ENCODE measurements at places on chromosomes 2 and 18.

GRCh38 chr18:41206341-41206830 lies 748.6 kb upstream of the PIK3C3 start:
- DNase-seq, result no peak

DNA sequence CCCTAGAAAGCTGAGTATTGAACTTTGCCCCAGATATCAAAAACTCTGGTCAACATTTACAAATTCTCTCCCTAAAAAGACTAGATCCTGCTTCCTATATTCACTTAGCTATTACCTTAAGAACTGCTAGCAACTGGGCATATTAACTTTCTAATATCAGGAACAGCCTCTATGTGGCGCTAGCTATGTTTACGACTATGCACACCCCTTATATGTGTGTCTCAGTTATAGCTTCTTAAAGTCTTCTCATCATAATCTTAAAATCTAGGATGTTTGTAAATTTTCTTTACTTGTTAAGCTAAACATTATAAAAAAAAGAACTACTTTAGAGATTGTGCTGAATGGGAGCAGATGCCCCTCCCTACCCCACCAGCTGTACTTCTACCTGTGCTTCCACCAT lies 1.7 kb upstream of the STAMBP start:
- DNase-seq, result no peak

GRCh38 chr18:3709205-3709604 lies 259.2 kb downstream of the TGIF1 start:
- DNase-seq, result no peak

DNA sequence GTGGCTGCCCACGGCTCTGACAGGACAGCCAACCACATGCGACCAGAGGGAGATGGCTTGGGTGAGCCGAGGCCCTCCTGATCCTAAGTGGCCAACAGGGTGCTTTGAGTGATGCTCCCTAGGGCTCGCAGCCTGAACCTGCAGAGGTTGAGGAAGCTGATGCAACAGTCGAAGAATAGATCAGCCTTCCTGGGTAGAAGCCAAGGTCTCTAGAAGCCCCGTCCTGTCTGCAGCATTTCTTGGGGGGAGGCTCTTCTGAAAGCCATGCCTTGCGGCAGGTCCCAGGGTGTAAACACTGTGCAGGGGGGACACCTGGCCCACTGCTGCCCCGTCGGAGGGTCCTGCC lies 136.4 kb downstream of the HDAC4 start:
- DNase-seq, result no peak

GRCh38 chr2:79530443-79530842 lies 17.6 kb downstream of the CTNNA2 start:
- DNase-seq, result peak; percentile 31

DNA sequence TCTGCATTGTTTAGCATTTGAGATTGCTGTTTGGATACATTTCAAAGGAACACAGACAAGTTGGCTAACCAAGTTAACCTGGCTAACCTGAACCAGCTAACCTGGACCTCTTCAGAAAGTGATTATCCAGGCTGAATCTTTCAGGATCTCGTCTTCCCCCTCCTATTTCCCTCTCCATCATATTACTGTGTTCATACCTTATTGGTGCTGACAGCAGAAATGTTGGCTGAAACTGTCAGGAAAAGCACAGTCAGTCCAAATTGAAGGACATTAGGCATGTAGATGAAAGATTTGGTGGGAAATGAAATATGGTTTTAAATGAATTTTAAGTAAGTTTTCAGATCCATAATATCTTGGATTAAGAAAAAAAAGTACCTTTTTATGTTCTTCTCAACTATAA lies 92.5 kb upstream of the NEUROD1 start:
- DNase-seq, result no peak

DNA sequence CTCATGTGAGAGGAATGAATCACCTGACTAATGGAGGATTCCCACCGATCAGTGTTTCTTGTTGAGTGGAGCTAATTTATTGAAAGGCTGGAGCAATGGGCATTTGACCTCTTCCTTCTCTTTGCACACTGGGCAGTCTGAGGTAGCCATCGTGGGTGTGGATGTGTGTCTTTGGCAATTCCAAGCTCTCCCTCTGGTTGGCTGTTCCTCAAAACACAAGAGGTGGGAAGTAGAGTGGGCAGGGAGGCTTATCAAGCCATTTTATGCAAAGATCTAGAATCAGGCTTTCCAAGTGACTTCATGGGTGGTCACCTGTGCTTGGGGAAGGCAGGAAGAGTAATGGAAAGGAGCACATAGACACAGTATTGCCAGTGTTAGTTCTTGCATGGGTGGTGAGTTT lies 154.8 kb downstream of the INSIG2 start:
- no peak for DNase-seq

- DNase-seq, result no peak
Measured at GRCh38 chr2:155975734-155976133, 356.8 kb downstream of the NR4A2 start.

DNA sequence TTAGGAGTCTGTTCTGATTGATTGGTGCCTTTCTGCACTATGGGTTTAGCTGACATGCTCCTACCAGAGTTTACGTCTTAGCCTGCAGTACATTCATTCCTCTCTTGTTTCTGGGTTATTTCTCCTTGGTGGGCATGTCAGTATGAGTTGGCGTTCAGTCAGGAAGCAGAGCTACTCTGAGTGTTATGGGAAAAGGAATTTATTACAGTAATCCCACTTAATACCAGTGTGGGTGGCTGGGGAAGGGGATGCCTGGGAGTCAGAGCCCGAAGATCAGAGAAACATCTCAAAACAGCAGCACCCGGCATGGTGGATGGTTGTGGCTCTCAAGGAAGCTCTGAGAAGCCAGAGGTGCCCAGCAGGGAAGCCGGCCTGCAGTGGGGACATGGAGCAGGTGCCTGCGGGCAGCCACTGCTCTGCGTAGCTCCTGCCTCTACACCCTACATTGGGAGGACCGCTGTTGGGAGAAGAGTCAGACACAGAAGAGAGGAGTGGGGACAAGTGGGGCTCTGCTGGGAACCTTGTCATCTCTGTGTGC lies 48.9 kb downstream of the RAB31 start:
- DNase-seq, result no peak

DNA sequence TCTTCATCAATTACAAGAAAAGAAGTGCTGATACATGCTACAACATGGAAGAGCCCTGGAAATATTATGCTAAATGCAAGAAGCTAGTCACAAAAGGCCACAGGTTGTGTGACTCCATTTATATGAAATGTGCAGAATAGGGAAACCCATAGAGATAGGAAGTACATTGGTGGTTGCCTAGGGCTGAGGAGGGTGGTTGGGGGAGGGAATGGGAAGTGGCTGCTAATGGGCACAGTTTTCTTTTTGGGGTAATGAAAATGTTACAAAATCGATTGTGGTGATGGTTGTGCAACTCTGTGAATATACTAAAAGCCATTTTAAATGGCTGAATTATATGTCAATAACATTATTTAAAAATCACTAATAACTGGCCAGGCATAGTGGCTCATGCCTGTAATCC lies 24.3 kb upstream of the RESP18 start:
- no peak for DNase-seq

DNA sequence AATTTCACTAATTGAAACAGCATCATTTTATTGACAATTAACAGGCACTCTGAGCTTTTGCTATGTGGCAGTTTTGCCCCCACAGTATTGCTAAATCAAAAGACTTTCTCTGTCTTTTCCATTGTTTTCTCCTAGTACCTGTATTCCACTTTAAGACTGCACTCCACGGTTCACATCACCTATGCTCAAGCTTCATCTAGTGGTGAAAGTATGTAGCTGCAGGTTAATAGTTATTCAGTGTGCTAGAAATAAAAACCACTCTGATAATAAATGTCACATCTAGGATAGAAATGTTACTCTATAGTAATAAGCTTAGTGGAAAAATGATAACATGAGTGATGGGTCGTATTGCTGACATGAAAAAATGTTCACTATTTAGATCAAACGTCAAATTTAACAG lies 24.6 kb downstream of the ARL6IP6 start:
- DNase-seq, result no peak

DNA sequence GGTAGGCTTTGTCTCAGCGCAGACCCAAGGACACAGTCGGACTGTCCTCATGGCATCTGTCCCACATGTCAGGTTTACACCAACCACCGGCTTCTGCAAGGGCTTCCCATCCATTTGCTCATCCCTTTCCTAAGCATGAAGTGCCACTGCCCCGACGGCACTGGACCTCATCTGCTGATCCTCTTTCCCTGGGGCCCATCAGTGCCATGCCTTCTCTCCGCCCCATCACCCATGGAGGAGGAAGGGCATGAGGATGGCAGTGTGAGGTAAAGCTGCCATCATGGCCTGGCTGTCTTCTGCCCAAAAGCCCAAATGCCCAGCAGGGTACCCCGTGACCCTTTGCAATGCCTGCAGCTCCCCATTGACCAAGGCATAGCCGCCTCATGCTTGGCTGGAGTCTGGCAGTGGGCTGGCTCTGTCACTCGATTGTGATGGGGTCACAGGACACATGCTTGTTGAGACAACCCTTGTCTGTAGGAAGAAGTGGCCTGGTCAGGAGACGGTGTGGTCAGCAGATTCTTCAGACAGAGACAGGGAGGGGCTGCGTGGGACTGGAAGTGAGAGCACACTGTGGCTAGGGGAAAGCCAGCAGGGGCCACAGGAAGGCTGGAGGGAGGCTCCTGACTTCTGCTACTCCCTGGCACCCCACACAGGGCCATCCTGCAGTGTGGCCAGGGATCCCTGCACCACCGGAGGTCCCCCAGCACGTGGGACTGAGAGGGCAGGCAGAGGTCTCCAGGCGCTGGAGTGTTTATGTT lies 493.7 kb upstream of the HS6ST1 start:
- DNase-seq, result no peak

DNA sequence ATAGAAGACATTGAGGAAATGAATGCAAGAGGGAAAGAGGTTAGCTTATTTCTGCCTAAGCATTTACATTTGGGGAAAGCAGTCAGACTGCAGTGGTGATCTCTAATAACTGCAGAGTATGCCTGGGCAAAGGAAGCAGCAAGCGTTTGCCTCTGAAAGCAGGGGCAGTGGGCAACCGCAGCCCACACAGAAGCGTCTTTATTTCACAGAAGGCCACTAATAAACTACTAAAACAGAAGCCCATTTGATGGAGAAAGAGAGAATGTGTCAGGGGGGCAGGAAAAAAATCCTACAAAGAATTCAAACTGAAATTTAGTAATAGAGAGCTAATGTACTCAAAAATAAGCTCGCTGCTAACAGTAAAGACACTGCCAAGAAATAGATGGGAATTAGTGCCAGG lies 53.1 kb downstream of the LRRTM4 start:
- no peak for DNase-seq

DNA sequence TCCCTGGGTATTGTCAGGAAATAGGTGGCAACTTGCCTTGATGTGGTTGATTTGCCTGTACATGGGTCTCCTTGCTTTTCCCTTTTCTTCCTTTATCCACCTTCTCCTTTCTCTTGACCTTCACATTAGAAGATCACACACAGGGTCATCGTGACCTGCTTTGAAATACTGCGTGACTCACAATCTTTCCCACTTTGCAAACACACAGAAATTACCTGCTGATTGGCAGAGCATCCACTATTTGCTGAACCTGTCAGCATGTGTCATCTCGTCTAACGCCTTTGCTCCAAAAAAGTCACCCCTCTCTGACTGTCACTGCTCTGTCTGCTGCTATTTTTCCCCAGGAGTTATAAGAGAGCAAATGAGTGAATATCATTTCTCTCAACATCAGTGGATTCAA lies 60.8 kb downstream of the MYO3B start:
- DNase-seq, result no peak

GRCh38 chr2:164053021-164053420 lies 317.2 kb upstream of the FIGN start:
- no peak for DNase-seq

DNA sequence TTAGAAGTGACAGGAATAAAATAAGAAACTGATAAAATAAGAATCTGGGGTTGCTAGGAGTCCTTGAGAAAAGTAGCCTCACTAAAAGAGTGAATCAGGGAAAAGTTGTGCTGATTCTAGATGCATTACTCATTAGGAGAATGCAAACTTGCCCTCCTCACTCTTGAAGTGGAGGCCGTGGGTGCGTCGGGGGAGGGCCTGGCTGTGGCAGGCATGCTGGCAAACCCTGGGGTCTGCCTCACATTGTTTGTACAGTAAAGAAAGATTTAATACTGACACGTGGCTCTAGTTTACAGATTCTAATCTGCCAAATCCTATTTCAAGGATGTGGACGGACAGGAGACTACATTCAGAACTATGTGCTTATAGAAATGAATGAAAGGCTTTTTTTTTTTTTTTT lies 41.9 kb downstream of the TANC1 start:
- peak; percentile 12 for DNase-seq

- no peak for DNase-seq
Measured at GRCh38 chr18:49608366-49609255, 46.8 kb downstream of the LIPG start.

DNA sequence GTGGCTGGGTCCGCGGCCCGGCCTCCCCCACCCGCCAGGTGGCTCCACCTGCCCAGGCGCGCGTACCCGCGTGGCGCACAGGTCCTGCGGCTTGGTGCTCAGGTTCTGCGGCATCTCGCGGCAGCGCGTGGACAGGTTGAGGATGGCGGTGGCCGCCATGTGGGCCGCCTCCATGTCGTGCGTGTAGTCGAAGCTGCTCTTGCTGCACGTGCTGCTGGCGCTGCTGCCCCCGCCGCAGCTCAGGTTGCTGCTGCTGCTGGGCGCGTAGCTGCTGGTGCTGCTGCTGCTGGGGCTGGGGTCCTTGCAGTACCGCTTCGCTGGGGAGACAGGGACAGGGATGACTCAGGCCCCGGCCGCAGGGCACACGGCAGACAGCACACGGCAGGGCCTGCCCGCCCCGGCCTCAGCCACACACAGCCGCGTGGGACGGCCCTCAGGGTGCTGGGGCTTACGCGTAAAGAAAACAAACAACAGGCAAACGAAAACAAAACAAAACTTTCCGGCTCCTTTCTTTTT lies 147.7 kb upstream of the PXDN start:
- DNase-seq, result no peak

DNA sequence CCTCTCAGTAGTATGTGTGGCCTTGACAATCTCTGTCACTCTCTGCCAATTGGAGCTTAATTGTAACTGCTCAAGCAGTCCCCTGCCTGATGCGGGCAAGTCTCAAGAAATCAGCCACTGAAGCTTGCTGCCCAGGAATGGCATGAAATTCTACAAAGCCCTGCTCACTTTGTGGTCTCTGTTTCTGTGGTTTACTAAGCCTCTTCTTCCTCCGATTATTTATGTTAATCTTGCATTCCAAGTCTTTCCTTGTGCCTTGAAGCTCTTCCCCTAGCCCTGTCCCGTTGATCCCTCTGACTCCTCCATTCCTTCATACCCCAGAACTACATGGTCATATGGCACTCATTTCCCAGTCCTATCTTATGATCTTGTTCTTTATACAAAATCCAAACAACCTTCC lies 489.3 kb upstream of the CHST9 start:
- DNase-seq, result no peak

- DNase-seq, result no peak
Measured at GRCh38 chr2:53826587-53827397, 33.0 kb downstream of the GPR75 start.

DNA sequence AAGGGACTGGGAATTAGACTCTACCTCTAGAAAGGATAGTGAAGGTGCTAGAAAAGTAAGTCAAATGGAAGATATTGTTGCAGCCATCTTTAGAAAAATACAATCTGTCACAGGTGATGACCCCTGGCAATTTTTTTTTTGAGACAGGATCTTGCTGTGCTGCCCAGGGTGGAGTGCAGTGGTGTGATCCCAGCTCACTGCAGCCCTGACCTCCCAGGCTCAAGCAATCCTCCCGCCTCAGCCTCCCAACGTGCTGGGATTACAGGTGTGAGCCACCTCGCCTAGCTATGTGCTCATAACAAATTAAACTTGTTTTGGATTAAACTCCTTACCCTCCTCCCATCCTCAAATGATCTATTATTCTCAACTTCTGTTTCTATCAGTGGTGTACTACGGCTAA lies 3.8 kb upstream of the GIGYF2 start:
- DNase-seq, result no peak

GRCh38 chr2:189142893-189143759 lies 36.4 kb downstream of the COL5A2 start:
- DNase-seq, result peak; percentile 16

Measured in SK-N-DZ (cell line).